ENCODE measurements at places on chromosomes 13 and 19.

GRCh38 chr13:50685491-50685890 lies 158.0 kb downstream of the DLEU7 start:
- DNase-seq = no peak

DNA sequence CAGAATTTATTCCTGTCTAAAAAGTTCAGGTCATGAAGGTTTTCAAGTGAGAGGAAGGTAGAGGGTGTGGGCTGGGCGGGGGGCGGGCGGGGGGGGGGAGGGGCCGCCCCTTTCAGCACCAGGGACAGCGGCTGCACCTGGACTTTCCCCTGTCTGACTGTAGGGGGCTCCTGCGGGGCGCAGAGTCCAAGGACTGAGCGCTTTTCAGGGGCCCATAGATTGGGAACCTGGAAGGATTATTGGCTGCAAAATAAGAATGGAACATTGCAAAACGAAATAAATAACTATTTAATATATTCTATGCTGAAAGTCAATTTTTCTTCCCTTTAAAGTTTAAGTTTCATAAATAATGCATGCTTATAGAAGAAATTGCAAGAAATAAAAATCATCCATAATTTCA lies 8.9 kb upstream of the CYP4F3 start:
- DNase-seq = peak; percentile 6

DNA sequence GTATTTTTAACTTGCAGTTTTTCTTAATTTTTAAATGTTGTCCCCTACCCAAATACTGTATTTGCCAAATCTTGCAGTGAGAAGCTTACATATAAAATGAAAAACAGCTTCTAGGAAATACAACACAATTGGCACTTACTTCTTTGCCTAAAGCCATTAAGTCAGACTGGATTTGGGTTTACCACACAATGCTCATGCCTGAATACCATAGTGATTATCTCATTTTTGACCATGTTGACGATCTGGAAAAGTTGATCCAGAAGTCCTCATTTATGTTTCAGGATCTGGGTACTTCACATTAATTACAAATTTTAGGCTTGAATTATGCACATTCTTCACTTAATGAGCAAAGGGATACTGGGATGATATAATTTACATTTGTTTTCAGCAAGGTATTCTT lies 2.4 kb downstream of the RNF6 start:
- no peak for DNase-seq

- DNase-seq = no peak
Measured at GRCh38 chr13:51818276-51818675, 14.3 kb upstream of the DHRS12 start.

- no peak for DNase-seq
Measured at GRCh38 chr19:34881982-34882381, 44.7 kb upstream of the ZNF30 start.

GRCh38 chr19:31266731-31267130 lies 82.5 kb downstream of the TSHZ3 start:
- no peak for DNase-seq

DNA sequence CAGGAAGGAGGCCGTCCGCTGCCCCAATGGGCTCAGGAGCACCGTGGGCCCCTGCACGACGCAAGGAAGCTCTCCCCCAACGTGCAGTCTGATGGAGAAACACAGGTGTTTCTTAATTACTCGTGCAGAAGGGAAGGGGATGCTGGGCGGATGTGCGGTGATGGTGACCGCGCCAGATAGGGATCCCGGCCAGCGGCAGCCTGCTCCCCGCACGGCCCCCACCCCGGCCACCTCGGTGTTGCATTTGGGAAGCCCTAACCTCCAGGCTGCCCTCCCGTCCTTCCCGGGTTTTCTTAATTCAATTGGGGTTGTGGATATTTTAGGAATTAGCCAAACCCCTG lies 254.4 kb downstream of the ZNF536 start:
- DNase-seq = no peak

- DNase-seq = no peak
Measured at GRCh38 chr13:106232681-106233080, 302.8 kb downstream of the EFNB2 start.

DNA sequence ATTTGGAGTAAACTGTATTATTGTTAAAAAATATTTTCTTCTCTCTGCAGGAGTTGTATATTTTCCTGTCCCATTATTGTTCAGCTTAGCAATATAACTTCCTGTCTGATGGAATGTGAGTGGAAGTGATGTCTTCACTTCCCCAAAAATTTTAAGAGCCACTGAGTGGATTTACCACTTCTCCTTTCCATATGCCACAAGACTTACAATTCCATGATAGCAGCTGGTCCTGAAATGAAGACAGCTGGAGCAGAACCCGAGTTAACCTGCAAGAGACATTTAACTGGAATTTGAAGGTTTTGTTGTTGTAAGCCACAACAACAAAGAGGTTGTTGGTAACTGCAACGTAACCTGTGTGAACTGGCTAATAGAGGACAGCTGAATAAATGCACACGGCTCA lies 23.4 kb upstream of the TBC1D4 start:
- DNase-seq = no peak

GRCh38 chr13:93259527-93260080 lies 33.0 kb downstream of the GPC6 start:
- no peak for DNase-seq

GRCh38 chr19:47141695-47142094 lies 11.1 kb downstream of the SAE1 start:
- DNase-seq = no peak

DNA sequence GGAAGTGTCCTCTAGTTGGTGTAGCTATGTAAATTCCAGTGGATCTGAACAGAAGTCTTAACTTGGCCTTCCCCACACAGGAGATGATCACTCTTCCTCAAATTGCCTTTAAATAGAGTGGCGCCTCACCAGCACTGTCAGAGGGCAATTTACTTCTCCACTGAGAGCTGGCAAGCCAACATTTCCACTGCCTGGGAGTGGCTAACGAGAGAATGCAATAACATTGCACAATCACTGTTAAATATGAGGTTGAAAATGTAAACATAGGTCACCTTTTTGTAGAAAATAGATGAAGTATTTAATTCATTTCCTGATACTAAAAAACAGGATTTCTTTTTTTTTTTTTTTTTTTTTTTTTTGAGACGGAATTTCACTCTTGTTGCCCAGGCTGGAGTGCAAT lies 55.4 kb upstream of the UBL3 start:
- no peak for DNase-seq

DNA sequence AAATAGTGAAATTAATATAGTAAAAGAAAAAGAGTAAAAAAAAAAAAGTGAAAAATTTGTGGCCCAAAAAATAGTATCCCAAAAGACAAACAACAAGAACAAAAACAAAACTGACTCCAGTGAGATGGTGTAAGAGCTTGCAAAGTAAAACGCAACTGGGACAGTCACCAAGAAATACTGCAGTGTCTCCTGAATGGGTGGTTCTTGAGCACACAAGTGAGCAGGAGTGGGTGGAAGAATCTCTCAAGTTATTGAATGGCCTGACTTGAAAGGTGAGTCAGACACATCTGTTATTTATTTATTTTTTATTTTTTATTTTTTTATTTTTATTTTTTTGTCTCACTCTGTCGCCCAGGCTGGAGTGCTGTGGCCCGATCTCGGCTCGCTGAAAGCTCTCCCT lies 1.9 kb downstream of the ZNF493 start:
- no peak for DNase-seq

DNA sequence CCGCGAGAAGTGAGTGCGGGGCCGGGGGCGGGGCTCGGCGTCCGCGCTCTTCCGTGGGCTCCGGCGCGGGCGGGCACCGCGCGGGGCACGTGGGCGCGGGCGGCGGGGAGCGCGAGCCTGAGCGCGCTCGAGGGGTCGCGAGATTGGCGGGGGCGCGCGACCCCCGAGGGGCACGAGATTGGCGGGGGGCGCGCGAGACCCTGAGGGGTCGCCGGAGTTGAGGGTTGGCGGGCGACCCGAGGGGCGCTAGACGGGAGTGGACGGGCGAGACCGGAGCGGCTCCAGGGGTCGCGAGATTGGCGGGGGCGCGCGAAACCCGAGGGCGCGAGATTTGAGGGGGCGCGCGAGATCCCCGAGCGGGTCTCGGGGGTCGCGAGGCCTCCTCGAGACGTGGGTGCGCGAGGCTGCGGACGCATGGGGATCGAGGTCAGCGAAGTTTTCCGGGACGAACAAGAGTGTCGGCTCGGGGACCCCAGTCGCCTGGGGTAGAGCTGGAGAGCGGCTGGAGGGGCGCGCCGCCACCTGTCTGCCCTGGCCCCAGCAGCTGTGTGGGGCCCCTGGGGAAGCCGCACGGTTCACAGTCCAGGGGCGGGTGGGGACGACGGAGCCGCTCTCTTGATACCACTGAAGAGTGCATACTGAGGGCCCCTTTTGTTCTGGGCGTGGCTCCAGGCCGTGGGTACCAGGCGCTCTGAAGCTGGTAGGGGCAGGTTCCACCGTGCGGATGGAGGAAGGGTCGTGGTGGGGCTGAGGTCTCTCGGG lies 682 bp downstream of the SSBP4 start:
- peak; percentile 44 for DNase-seq

- DNase-seq = no peak
Measured at GRCh38 chr13:79692846-79693245, 211.9 kb downstream of the NDFIP2 start.

DNA sequence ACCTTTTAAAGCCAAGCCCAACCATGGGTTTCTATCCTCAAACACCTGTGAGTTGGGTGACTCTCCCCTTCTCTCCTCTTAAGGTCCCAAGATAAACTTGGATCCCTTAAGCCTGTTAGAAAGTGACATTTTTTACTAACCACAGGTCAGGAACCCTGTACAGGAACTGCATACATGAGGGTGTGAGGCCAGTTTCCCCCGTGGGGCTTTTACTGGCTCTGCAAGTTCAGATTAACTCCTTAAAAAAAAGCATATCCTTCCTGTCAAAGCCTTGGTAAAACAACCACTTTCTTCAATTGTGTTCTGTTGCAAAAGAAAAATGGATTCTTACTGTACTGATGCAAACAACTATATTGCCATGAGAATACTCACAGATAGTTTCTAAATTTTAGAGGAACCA lies 2638.7 kb upstream of the PCDH20 start:
- DNase-seq = no peak

- no peak for DNase-seq
Measured at GRCh38 chr19:3252650-3253049, 28.2 kb downstream of the CELF5 start.

GRCh38 chr13:26253262-26253786 lies 605 bp upstream of the CDK8 start:
- DNase-seq = no peak
